ENCODE measurements at places on chromosomes 5 and 9.
A peak's percentile ranks its signal among the peaks of the same experiment; 100 is the strongest.

DNA sequence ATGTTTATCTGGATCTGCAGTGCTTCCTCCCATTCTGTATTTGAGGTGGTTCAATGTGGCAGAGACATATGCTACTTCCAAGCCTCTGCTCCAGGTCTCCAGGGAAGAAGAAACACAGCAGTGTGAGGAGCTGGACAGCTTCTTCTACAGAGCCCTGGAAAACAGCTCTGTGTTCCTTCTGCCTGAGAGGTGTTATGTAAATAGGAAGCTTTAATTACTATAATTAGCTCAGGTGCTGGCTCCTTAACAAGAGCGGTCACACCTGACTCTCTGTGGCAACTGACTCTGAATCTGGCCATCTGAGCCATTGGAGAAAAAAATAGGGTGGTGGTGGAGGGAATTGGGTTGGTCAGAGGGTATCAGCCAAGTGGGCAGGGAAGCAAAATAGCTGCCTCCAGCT, 332.4 kb upstream of the BRINP1 start:
- DNase-seq = no peak

- DNase-seq = no peak
These were observed 24.0 kb upstream of the TRIM14 start for GRCh38 chr9:98142925-98143481.

DNA sequence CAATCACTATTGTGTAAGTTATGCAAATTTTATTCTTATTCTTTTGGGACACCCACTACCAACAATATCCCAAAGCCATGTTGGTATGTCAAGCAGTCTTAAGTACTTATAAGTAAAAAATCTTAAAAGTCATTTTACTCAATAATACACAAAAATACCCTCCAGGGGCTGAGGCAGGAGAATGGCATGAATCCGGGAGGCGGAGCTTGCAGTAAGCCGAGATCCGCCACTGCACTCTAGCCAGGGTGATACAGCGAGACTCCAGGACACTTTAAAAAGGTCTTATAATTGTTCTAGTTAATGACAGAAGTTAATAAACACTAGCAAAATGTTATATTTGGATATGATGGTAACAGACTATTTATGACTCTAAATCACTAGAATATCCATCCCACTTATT, 16.8 kb downstream of the CLINT1 start:
- DNase-seq = no peak

- no peak for DNase-seq
These were observed 2.0 kb downstream of the RNF44 start for GRCh38 chr5:176535101-176535663.

GRCh38 chr9:124101215-124101968, 89.8 kb downstream of the LHX2 start:
- DNase-seq = no peak

- no peak for DNase-seq
These were observed 127.4 kb downstream of the BARX1 start for GRCh38 chr9:93827545-93828330.

- DNase-seq = no peak
These were observed 55.4 kb upstream of the RNF130 start for GRCh38 chr5:180126716-180127681.

DNA sequence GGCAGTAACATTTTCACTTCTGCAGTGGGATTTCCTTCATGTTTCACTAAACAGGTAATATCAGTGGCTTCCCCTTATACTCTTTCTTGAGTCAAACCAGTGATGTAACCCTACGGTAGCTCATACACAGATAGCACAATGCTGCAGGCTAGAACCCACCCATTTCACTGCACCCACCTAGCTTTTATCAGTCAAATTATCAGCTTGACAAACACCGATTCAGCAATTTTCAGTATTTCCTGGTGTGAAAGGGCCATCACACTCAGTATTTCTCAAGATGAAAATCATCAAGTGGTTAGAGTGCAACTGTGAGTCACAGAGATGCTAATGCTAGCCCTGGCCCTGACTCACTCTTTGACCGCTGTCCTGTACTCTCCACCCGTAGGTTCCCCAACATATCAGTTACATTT, 242.3 kb upstream of the PTGER4 start:
- DNase-seq = no peak

DNA sequence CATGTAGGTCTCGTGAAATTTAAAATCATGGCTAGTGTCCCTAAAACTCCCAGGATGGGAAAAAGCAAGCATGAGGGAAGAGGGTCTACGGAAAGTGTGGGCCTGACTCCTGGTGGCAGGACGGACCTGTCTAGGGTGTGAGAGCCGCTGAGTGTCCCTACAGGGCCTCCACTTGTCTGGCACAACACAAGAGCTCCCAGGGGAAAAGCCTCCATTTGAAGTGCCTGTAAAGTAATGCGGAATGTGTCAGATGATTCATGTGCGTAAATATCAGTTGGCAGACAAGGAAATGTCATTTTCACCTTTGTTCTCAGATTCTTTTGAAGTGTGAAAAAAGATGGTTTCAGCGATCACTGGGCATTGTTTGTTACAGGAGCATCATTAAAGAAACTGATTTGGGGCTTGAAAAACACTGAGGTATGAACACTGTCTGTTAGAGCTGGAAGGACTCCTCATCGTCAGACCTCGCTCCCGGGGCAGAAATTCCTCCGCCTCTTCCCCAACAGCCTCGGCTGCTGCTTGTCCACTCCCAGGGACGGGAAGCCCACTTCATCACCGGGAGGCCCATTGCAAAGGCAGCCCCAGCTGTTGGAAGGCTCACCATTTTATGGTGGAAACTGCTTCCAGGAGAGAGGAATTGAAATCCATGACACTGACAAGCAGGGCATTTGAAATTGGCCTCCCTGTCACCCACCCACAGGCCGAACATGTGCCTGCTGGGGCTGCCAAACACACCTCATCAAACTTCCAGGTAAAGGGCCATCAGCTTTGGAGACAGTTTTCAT, 240.8 kb downstream of the FSTL4 start:
- no peak for DNase-seq

DNA sequence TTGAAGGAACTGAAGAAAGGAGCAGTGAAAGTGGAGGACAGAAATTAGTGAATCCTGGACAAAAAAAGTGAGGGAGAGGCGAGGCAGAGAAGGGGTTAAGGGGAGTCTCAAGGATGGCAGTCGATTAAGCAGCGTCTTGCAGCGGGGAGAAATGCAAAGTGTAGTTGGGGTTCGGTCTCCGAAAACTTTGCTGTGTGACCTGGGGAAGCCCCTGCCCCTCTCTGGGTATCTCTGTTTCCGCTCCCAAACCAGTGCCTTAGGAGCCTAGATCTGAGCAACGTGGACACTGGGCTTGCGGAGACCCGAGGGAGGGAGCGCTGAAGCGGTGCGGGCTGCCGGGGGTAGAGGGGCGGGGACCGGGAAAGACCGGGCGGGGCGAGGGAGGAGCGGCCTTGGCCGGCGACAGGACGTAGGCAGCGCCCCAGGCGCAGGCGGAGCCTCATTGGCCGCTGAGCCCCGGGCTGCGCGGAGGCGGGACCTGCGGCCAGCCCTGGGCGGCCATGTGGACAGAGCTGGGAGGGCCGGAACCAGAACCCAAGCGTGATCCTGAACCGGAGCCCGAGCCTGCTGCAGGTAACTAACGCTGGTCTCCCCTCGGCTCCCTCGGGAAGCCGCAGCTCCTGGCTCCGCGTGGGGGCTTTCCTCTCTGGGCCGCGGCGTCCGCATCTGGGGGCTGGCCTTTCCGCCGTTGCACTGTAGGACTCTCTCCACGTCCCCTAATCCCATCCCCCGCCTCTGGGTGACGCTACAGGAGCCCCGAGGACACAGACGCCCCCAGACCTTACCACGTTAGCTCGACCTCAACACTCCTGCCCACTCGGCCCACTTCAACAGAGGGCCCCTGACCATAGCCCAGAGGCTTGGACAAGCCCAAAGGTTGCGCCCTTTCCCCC, at the start of gene ALDH1B1:
ALDH1B1 (plus strand) TSS at position 468 of the 893 bp plus-strand sequence. CDS start 3,047 bp downstream, outside the sequence.
- DNase-seq = peak; percentile 64

- DNase-seq = no peak
These were observed 40.4 kb upstream of the KCNIP1 start for GRCh38 chr5:170463426-170463825.

GRCh38 chr9:103627731-103628130, 466.4 kb upstream of the SMC2 start:
- DNase-seq = no peak

- DNase-seq = peak; percentile 42
These were observed 14.9 kb upstream of the FGFR4 start for GRCh38 chr5:177071666-177072385.

DNA sequence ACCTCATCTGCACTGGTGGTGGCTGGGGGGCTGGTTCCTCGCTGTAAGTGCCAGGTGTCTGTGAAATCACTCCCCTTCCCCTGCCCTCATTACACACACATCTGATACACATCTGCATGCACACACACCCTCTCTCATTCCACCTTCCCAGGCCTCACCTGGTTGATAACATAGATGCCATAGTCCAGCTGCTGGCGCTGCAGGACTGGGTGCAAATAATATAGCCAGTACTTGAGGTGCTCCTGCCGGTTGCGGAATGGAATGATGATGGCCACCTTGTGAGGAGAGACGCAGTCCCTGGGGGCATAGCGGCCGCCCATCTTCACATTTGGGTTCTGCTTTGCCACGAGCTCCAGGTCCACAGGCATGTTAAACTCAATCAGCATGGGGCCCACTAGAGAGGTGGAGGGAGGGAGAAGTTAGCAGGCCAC, 32.1 kb downstream of the B4GALT1 start:
- DNase-seq = no peak
